Chondrocyte (in vitro differentiated cells): ENCODE measurements at places on chromosomes 5 and 9.

DNA sequence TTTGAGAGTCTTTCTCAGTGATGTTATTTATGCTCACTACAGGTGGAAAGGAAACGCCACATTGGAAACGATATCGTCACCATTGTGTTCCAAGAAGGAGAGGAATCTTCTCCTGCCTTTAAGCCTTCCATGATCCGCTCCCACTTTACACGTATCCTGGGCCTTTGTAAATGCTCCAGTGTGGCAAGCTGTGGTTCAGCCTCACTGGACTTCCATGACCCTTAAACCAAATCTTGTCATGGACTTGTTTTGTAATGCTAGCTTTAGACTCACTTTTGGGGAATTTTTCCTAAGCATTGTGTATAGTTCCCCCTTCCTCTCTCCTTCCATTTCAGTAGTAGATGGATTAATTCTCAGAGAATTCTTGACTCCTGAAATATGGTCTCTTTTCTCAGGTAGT, 60.9 kb upstream of the SLC2A8 start:
- DNase-seq = no peak

DNA sequence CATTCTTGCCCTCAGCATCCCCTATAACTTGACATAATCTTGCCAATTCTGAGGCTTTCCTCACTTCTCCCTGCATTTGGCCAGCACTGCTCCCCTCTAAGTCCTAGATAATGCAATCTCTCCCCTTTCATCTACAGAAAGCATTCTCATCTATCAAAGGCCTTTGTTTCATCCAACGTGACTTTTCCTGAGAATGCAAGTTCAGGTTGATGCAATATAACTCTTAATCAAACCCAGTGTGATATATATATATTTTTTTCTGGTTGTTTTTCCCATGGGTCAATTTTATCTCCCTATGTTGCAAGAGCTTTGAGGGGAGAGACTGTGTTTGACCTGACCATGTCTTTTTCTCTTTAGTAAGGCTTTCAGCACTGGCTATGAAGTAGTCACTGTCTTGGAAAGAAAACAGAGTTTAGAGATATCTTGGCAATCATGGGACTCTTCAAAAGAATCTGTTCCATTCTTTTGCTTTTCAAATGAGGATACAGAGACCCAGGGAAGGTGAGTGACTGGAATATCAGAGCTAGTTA, 268.6 kb downstream of the TRPM3 start:
- no peak for DNase-seq

GRCh38 chr9:4642351-4642750, 19.7 kb upstream of the PLPP6 start:
- no peak for DNase-seq

DNA sequence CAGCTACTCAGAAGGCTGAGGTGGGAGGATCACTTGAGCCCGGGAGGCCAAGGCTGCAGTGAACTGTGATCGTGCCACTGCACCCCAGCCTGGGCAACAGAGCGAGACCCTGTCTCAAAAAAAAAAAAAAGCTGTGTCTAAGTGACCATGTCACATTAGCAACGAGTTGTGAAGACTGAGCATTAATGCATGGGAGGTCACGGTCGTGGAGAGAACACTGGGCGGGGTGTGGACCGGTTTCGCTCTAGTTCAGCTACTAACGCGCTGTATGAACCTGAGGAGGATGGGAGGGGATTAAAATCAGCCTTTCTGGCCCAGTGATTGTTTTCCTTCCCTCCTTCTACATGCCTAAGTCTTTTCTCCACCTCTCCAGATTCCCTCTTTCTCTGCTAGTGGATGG, 56.7 kb upstream of the CARTPT start:
- DNase-seq = no peak
